ENCODE measurements at places on chromosomes 5 and 9.

GRCh38 chr5:8561224-8561840 lies 692.4 kb downstream of the MTRR start:
- DNase-seq, result no peak

DNA sequence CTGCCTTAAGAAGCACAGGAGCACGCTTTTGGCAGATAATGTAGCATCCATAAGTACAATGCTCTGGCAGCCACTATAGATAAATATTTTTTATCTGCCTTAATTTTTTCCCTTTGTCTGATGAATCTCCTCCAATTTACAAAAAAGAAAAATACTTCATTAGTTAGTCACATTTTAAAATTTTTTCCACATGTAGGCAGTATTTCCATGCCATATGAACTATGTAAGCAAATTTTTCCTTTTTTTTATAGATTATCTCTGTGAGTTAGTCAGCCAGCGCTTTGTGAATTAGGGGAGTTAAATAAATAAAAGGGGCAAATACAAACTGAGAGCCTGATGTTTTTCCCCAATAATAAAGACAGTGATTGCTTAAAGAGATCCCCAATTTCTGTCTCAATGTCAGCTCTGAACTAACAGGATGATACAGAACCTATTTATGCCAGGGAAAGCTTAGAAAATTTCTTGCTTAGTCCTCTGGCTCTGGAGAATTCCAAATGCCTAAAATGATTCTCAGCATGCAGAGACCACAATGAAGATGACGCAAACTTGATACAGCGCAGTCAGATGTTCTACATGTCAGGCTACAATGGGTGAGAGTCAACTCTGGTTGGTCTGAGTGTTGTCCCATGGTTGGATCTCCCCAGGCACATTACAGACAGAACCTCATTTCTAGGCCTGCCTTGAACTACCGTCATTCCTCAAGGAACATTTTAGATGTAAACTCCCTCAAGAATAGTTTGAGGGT lies 390.4 kb upstream of the CDH6 start:
- no peak for DNase-seq

GRCh38 chr5:6434731-6435130 lies 13.9 kb upstream of the UBE2QL1 start:
- no peak for DNase-seq

DNA sequence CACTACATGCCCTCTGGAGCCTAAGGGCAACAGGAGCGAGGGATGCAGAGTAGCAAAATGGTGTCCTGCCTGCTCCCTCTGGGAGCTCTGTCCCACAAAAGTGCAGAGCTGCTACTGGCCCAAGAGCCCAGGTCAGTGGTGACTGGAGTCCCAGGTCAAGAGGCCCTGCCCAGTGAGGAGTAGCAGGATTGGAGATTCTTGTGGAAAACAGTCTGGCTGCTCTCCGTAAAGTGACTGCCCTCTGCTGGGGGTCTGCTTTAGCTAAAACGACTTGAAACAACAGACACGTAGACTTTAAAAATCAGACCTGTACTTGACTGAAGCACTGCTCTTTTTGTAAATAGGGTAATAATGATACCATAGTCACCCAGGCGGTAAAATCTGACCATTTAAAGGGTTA lies 917.0 kb downstream of the MAT2B start:
- no peak for DNase-seq

DNA sequence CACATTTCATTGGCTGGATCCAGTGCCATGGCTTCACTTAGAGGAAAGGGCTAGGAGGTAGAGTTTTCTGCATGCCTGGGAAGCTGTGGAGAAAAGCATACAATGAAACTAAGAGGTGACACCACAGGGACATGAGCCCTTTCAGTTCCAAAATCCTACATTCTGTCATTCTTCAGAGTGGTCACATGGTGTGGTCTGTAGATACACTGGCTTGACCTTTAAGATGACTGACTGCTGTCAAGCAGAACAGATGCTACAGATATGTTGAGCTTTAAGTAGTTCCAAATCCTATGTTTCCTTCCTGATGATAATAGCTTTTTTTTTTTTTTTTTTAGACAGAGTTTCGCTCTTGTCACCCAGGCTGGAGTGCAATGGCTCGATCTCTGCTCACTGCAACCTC lies 26.2 kb downstream of the DMRT3 start:
- DNase-seq, result no peak

DNA sequence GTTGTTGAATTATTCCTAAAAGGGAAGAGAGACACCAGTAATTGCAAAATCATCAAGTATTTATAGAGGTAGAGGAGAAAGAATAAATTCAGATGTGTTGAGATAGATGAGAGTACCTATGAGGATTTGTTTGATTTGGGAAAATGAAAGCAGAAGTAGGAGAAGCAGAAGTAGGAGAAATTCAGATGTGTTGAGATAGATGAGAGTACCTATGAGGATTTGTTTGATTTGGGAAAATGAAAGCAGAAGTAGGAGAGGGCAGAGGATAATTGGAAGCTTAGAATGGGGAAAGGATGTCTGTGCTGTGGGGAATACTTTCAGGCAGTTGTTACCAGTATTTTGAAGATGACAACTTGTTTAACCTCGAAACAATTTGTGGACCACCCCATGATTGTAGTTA lies 35.1 kb upstream of the ZCCHC7 start:
- no peak for DNase-seq

DNA sequence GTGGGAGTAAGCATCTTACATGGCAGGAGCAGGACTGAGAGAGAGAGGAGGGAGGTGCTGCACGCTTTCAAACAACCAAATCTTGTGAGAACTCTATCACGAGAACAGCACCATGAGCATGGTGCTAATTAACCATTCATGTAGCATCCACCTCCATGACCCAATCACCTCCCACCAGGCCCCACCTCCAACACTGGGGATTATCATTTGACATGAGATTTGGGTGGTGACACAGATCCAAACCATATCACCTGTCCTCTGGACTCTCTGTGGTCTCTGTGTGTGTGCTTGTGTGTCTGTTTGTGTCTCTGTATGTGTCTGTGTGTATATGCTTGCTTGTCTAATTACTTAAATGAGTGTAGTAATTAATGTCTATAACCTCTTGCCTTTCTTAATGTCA lies 31.1 kb downstream of the SEC61B start:
- DNase-seq, result no peak

- no peak for DNase-seq
Measured at GRCh38 chr5:131622633-131623032, 12.4 kb downstream of the RAPGEF6 start.

DNA sequence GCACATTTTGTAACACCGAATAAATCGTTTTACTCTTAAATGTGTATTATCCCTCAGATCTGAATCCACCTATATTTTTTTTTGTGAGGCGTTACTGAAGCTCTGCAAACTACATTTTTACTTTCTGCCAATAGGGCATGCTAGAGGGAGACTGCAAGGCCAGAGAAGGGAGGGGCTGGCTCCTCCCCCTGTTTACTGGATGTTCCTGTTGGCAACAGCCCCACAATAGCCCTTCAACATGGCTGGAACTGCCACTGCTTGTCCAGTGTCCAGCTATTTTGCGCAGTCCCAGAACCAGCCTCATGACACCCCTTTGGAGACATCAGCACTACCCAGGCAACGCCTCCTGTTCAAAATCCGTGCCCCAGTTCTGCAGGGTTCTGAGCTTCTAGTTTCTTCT lies 85.4 kb upstream of the MIER3 start:
- DNase-seq, result no peak

DNA sequence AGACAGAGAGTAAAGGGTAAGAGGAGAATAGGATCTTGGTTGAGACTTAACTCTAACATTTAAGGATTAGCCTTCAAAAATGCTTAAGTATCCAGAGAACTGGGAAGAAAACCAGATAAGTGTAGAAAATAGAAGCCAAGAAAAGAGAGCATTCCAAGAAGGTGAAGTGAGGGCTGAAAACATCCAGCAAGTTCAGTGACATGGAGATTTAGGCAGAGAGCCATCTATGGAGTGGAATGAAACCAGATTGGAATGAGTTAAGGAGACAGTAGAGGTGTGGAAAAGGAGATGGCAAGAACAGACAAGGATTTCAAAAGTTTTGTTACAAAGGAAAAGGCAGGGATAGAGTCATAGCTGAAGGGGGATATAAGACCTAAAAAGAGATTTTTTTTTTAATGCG lies 188.1 kb downstream of the TRPM3 start:
- no peak for DNase-seq

- no peak for DNase-seq
Measured at GRCh38 chr9:95229230-95229915, 88.1 kb downstream of the FANCC start.

DNA sequence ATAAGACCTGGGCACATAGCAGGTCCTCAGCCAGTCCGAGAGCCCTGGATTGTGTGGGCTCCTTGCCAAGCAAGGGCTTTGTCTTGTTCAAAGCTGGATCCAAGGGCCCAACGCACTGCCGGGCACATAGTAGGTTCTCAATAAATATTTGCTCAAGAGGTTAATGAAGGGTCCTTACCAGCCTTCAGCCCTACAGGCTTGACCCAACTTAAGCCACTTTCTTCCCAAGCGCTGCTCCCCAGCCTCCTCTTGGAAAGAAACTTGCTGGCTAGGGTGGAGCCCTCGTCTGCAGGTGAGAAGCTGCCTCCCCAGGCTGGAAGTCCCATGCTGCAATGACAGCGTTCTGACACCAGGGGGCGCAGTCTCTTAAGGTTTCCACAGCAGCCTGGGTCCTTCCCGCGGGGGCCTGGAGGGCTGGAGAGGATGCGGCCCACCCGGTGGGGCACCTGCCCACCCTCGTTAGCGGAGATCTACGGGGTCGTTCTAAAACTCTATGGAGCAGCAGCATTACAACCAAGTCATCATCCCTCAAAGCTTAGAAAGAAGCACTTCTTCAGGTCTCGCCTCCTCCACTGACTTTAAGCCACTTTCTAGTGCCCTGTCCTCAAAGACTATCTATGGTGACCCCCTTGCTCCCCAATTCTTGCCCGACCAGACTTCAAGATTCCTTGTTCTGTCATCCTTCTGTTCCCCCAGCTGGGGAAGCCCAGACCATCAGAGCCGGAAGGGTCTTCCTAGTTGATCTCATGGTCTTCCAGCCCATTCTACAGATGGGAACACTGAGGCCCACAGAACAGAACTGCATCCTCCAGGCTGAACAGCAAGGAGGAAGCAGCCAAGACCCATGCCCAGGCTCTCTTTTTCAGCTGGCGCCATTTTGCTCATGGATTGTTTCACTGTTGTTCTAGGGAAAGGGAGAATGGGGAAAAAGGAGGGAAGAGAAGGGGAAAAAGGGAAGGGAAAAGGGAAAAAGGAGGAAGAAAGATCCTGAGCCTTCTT lies 115.4 kb downstream of the LHX2 start:
- DNase-seq, result peak; percentile 56

DNA sequence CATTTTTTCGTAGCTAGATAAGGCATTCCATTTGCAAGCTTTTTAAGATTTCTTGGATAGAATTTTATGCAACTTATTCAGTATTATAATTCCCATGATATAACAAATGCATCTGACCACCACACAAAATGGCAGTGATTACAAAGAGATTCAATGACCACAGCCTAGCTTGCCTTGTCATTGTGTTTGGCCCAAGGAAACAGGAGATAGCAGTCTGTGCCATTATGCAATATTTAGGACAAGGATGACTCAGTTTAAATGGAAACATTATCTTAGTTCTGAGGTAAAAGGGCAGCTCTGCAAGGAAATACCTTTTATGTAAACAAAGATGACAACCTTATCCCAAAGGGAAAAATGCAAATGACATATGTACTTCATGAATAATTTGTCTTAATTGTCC lies 89.8 kb downstream of the NUDT12 start:
- DNase-seq, result no peak

- DNase-seq, result no peak
Measured at GRCh38 chr5:1032551-1033027, 24.0 kb downstream of the NKD2 start.

DNA sequence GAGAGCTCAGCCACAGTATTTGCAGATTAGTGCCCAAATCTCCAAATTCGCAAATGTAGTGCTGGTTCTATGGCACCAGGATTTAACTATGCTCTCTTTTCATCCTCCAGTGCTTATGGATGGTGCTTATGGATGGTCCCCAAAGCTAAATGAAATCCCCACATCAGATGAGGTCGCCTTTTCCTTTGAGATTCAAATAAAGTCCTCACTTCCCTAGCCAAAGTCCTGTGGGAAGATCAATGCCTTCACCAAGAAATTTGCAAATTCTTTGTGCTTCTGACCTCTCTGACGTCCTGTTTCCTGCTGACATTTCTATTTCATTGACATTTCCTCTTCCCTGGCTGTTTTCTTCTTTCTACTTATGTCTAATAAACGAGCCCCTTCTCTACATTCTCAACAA lies 1077.0 kb upstream of the C9orf72 start:
- DNase-seq, result no peak

DNA sequence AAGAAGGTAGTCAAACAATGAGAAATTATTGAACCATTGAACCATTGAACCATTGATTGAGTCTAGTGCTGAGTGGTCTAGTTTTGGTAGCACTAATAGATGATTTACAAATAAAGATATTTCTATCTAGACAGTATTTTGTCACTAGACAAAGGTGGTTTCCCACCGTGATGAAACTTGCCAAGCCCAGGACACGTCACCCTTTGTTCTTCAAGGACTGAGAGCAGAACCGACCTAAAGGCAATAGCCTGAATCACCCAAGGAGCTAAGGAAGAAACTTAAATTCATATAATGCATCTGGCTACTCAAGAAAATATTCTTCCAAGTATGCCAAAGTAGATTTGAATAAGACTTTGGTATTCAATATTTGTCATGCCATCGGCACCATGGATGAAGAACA lies 103.3 kb downstream of the ESM1 start:
- no peak for DNase-seq

GRCh38 chr5:135040333-135041144 lies 6.5 kb upstream of the PITX1 start:
- DNase-seq, result no peak

DNA sequence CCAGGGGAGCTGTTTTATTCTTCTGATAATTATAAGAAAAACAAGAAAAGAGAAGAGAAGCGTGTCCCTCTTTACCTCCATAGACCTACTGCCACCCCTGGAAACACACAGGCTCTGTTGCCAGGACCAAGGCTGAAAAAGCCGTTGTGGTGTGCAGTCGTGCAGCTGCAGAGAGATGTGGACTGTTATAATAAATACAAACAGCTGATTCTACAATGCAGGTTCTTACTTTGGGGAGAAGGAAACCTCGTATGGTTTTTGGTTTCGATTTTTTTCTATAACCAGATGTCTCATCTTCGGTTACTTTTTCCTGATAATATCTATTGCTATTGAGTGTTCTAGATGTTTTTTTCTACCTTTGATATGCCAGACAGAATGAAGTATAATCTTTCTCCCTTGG lies 28.1 kb downstream of the FYB1 start:
- no peak for DNase-seq

- no peak for DNase-seq
Measured at GRCh38 chr5:76475936-76476335, 72.9 kb downstream of the IQGAP2 start.

GRCh38 chr9:116935149-116935897 lies 248.2 kb downstream of the TRIM32 start:
- no peak for DNase-seq

GRCh38 chr5:10534561-10535530 lies 29.0 kb upstream of the ANKRD33B start:
- DNase-seq, result no peak

GRCh38 chr5:91535499-91535898 lies 152.4 kb upstream of the ARRDC3 start:
- DNase-seq, result no peak

Measured in Kasumi-1 (cell line).